ENCODE measurements at places on chromosomes 5 and 9. TPM values are rescaled to one million over a fixed set of nuclear protein-coding genes. Genes with fewer than 3 reads are reported as not detected.

PCDHA13 gene
- total RNA-seq = not detected

TNC gene
- total RNA-seq = not detected

GRCh38 chr9:83422527-83422926 is 115.7 kb downstream of the FRMD3 start:
- no peak for DNase-seq

DNA sequence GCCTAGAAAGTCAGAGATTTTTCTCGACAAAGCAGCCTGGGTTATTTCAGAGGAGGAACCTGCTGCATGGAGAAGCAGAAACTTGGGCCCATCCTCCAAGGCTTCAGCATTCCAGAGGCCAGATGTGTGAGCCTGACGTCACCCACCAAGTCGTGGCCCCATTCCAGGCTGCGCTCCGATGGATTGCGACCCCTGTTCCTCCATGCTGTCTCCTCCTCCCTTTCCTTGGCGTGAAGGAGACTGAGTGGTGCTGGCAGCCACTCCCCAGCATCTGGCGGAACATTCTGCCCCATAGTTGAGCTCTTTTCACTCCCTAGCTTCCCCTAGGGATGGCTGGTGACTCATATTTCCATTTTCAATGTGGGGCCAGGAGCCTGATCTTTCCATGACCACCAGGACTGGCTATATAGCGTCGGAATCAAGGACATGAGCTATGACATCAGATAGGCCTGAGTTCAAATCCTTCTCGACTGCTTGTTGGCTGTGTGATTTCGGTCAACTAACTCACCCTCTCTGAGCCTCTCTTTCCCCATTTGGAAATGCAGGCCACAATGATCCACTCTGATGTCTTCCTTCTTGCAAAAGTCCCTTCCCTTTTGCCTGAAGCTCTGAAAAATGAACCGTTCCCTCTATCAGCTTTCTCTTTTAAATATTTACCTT is 24.5 kb upstream of the DUSP1 start:
- no peak for DNase-seq

GRCh38 chr9:136338511-136338910 is 11.2 kb downstream of the GPSM1 start:
- DNase-seq = no peak

GRCh38 chr9:71830153-71830552 is 61.8 kb upstream of the CEMIP2 start:
- DNase-seq = no peak

- DNase-seq = no peak
These were observed 1381.8 kb downstream of the EFNA5 start for GRCh38 chr5:106288979-106289378.

DNA sequence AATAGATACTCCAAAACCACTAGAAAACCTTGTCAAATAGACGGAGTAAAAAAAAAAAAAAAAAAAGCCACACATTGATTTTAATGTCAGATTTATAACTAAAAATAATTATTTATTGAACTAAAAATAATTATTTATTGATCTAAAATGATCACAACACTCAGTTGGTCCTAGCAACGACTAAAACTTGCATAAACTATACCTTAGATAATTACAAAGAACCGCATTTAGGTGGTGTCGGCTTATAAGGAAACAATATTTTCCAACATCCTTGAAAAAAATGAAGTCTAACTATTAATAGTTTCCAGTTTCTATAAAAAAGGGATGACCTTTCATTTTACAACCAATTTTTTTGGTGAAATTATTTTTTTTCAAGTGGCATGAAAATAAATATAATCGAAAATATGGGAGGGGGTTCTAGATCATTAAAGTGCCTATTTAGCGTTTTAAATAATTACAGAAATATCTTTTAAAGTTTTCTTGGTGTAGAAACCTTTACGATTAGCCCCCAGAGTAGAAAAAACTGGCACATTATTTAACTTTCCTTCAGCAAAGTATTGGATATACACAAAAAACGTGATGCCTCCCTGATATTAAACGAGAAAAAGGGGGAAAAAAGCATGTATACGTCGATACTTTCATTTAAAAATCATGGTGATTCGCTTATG is 3.7 kb downstream of the ARRDC3 start:
- no peak for DNase-seq

MED7 gene
- 19.3 TPM for total RNA-seq

DNA sequence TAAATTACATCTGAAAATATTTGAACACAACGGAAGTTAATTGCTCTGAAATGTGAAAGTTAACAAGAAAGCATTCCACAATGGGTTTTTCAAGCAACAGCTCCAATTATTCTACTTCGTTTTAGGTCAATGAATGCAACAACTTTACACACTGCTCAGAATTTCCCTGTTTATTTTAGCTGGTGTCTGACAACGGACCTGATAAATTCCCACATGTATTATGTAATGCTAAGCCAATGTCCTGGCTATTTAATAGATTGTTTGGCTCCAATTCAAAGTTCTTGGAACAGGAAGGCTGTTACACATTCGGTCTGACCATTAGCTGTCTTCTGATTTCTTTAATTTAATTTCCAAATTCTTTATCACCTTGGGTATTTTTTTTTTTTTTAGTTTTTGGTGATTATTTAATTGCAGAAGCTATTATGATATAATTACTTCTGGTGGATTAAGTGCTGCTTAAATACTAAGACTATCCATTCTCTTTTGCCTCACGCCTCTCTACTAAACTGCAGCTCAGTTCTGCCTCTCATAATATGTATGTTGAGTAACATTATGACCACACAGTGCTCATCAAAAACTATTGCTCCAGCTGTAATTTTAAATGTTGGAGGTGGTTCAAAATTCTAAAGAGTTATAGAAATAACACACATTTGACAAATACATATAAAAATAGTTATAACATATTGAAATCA is 57.9 kb downstream of the MEF2C start:
- DNase-seq = no peak

NR4A3 gene
- total RNA-seq = 20.1 TPM

NR2F1 gene
- total RNA-seq = not detected

DNA sequence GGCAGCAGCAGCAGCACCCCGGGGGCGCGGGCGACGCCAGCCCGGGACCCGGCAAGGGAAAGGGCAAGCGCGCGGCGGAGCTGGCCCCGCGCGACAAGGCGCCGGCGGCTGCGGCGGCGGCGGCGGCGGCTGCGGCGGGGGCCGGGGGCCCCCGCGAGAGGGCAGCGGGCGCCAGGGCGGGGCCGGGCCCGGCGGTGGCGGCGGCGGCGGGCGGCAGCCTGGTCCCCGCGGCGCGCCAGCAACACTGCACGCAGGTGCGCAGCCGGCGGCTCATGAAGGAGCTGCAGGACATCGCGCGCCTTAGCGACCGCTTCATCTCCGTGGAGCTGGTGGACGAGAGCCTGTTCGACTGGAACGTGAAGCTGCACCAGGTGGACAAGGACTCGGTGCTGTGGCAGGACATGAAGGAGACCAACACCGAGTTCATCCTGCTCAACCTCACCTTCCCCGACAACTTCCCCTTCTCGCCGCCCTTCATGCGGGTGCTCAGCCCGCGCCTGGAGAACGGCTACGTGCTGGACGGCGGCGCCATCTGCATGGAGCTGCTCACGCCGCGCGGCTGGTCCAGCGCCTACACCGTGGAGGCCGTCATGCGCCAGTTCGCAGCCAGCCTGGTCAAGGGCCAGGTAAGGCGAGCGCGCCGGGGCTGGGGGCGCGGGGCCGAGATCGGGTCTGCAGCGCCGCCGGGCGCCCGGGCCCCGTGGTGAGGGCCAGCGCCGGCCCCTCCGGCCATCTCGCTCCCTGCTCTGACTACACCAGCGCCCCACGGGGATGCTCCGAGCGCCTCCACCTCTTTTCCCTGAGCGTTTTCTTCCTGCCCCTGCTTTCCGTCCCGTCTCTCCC is at the start of gene UBE2QL1:
UBE2QL1 (plus strand) TSS at position 238 of the 843 bp plus-strand sequence; CDS start at position 273, 35 bp downstream.
- DNase-seq = peak; percentile 62

SMIM3 gene
- total RNA-seq = not detected

- no peak for DNase-seq
These were observed 247.4 kb downstream of the CDH9 start for GRCh38 chr5:26791021-26791420.

RNF183 gene
- total RNA-seq = 0.39 TPM

SLC34A3 gene
- not detected for total RNA-seq

- DNase-seq = no peak
These were observed 114.4 kb downstream of the SLC28A3 start for GRCh38 chr9:84226126-84226525.

DPYSL3 gene
- total RNA-seq = not detected

NR5A1 gene
- not detected for total RNA-seq

- no peak for DNase-seq
These were observed 74.0 kb downstream of the CHSY3 start for GRCh38 chr5:129978270-129978669.

DNA sequence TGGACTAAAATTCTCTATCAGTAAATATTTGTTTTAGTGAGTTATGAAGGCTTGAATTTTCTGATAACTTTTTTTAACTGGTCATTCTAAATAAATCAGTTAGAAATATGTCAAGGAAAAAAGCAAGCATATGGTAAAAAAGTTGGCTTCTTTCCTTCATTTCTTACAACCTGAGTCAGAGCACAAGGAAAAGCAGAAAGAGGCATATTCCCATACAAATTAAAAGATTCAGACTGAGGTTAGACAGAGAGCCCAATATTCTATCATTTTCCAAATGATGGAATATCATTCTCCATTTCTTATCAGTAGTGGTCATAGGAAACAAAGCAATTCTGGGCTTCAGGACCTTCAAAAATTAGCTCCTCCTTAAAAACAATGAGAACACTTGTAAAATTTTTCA is 732.1 kb downstream of the MAT2B start:
- no peak for DNase-seq

BTNL3 gene
- not detected for total RNA-seq

DNA sequence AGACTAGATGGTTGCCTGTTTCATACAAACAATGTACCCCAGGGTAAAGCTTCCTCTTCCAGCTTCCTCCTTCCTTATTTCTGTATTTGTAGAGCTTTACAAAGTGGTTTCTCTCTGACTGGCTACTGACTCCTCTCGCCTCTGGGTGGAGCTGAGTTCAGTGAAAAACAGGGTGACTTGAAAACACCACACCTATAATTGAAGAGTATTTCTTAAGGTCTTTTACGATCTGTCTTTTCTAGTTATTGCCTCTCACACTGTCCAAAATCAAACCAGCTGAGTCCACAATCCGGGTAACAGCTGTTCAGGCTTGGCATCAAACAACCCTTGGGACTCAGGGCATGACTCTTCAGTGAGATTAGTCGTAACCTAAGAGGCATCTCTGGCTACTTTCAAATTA is 200.4 kb downstream of the ARRDC3 start:
- peak; percentile 37 for DNase-seq

DNA sequence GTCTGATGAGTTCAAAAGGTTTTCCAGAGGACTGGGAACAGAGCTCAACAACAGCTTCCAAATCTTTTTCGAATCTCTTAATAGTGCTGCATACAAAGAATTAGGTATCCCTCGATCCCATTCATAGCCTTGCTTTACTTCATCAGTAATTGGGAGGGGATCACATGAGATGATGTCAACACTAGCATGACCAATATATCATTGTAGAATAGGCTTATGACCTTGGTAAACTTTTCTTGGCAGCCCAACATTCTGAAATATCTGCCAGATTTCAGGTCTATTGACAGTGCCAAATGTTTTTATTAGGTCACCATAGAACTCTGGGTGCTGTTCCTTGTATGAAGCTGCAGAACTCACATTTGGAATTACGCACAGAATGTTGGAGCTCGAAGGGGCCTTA is 228.9 kb downstream of the FGF10 start:
- DNase-seq = no peak

PRRC2B gene
- 268 TPM for total RNA-seq

DNA sequence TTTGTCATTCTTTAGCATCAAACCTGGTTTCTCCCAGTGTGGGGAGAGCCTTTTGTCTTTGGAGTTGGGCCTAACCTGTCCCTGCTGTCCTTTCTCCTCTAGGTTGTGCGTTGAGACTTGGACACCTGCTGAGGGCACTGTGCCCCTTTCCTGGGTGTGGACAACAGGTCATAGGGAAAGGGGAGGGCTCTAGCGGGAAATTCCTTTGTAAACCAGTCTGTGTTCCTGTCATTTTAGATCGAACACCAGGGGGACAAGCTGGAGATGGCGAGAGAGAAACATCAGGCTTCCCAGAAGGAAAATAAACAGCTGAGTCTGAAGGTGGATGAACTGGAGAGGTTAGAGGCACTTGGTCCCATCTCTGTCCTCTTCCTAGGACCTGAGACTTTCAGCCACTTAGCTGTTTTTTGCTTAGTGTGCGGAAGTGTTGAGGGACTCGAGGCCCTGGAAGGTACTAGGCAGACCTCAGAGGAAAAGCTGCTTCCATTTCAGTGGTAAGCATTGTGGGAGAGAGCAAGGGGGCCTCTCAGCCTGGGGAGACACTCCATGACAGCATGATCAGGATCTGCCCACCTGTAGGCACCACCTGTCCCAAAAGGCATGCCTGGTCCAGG is 8.6 kb upstream of the GLE1 start:
- DNase-seq = no peak

GRCh38 chr9:129504404-129504803 is 116.5 kb downstream of the C9orf50 start:
- DNase-seq = no peak

GRCh38 chr5:172640822-172641358 is at the start of gene NEURL1B:
Gene NEURL1B (plus strand): TSS chr5:172641263. CDS start chr5:172641407, 144 bp downstream.
- peak; percentile 30 for DNase-seq

DNA sequence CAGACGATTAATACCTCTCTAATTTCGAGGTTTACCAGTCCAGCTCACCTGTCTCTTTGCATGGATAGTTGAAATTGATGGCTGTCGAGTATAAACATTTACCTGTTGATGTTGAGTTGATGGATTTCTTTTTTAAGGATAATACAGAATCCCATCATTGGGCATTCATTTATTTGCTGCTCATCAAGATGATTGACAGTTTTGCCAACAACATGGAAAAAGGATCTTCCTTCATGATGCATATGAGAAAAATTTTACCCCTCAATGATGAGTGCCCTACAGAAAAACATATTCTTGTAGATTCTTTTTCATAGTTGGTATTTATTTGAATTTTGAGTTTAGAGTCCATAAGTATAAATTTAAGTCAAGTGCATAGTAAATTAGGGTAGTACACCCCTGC is 59.2 kb downstream of the ZCCHC7 start:
- DNase-seq = no peak

DNA sequence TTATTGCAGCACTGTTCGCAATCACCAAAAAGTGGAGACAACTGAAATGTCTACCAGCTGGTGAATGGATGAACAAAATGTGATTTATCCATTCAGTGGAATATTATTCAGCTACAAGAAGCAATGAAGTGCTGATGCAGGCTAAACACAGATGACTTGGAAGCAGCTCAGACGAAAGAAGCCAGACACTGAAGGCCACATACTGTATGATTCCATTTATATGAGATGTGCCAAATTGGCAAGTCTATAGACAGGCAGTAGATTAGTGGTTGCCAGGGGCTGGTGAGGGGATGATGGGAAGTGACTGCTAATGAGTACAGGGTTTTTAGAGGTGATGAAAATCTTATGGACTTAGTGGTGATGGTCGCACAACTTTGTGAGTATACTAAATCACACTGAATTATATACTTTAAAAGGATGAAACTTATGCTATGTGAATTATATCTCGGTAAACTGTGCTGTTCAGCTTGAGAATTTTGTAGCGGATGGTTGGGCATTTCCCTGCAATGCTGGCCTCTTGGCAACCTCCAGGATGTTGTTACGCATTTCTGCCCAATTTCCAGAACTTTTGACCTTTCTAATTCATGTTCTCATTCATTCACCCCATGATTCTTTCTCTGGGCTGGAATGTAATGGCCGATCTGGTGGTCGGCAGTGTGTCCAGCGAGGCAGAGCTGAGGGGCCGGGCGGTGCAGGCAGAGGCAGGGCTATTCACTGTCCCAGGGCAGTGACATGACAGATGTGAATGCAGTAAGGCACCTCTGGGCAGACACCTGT is 22.0 kb upstream of the WNK2 start:
- DNase-seq = no peak

HACD4 gene
- total RNA-seq = 3.9 TPM

GRCh38 chr5:10478436-10478835 is 36.8 kb downstream of the ROPN1L start:
- no peak for DNase-seq
